Liver (tissue), 10 donors: ENCODE measurements at places on chromosomes 7 and 10. TPM values are rescaled to one million over a fixed set of nuclear protein-coding genes. Genes with fewer than 3 reads are reported as not detected.
A peak's percentile ranks its signal among the peaks of the same experiment; 100 is the strongest.

Gene LEP
- total RNA-seq, result not detected

Gene CCDC172
- total RNA-seq, result not detected

Gene UPK3B
- 0.33 TPM for total RNA-seq

Gene ASB15
- total RNA-seq, result not detected

Gene SFMBT2
- total RNA-seq, result 2.8 TPM

Gene AS3MT
- 38.1 TPM for total RNA-seq

Gene ZNF853
- 3.0 TPM for total RNA-seq

Gene SHTN1
- 3.2 TPM for total RNA-seq

Gene CFTR
- 10.5 TPM for total RNA-seq

Gene GRID1
- 0.17 TPM for total RNA-seq

- H3K36me3 ChIP-seq, result no peaks in the 10 kb centered on the region
- H3K4me3 ChIP-seq, result no peak overlapping the region
- DNase-seq, result no peak
- no peak overlapping the region for H3K27ac ChIP-seq
- no peaks in the 10 kb centered on the region for H3K27me3 ChIP-seq
- no peaks in the 10 kb centered on the region for H3K4me1 ChIP-seq
Observed at GRCh38 chr10:101207026-101207425, 22.2 kb downstream of the LBX1 start.

DNA sequence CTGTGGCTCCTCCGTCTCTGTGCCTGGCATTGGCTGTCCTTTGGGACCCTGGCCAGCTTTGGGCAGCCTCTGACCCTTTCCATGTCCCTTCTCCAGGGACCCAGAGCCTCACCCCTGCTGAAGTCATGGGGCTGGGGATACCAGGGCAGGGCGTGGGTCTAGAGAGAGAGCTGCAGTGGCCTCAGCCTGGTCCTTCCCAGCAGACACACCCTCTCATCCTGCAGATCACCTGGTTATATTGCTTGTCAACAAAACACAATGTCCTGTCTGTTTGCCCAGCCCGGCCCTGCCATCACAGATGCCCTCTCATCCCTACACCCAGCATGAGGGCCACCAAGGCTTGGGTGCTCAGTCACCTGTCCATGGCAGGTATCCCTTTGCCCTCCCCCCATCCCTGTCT is 1.8 kb downstream of the MUC17 start:
- H3K27ac ChIP-seq, result no peak overlapping the region
- H3K27me3 ChIP-seq, result no peaks in the 10 kb centered on the region
- H3K36me3 ChIP-seq, result no peaks in the 10 kb centered on the region
- H3K4me1 ChIP-seq, result no peaks in the 10 kb centered on the region
- no peak overlapping the region for H3K4me3 ChIP-seq

- H3K4me3 ChIP-seq, result no peak overlapping the region
- no peak overlapping the region for H3K27ac ChIP-seq
- H3K4me1 ChIP-seq, result no peaks in the 10 kb centered on the region
- no peak for DNase-seq
- no peaks in the 10 kb centered on the region for H3K36me3 ChIP-seq
Observed at GRCh38 chr10:57786850-57787750, 480.6 kb downstream of the IPMK start.

GRCh38 chr10:62019013-62019684 is 117.7 kb downstream of the ARID5B start:
- peaks cover 22% of the 10 kb centered on the region for H3K4me1 ChIP-seq
- no peak for DNase-seq
- peak overlapping the region; percentile 14 for H3K27ac ChIP-seq
- no peak overlapping the region for H3K4me3 ChIP-seq

DNA sequence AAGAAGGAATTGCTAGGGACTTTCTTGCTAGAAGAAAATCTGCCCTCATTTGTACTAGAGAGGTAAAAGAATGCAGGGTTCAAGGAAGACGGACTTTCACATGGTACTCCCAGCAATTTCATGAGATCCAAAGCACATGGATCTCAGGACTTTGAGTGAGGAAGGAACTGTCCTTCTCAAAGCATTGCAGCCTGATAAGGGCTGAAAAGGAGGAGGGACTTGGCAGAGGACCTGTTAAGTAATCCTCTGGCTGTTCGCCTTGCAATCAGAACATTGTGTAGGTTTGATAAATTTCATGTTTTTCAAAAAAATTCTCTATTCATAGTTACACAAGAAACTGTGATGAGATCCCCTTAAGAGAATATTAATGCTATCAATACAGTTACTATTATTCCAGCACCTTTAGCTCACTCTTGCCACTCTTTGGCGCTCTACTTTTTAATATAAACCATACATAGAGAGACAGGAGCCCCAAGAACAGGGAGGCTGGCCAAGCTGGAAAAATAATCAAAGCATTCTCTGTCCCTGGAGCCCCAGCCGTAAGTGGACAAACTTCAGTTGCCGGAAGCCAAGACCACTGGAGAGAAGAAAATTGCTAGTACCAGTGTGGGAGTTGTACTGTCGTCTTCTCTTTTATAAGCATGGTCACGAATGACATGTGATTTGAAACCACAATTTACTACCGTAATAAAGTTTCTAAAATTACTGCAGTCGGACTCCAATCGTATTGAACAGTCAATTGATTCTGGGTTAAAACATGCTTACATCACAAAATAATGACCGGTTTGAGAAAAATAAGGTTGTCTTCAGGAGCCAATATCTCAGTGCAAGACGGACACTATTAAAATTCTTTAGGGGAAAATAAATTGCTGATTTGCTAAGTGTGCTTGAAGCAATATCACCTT is 424.4 kb downstream of the SDK1 start:
- H3K27me3 ChIP-seq, result no peaks in the 10 kb centered on the region
- H3K27ac ChIP-seq, result no peak overlapping the region
- no peaks in the 10 kb centered on the region for H3K36me3 ChIP-seq
- DNase-seq, result no peak

- peak; percentile 56 for DNase-seq
- H3K27me3 ChIP-seq, result no peaks in the 10 kb centered on the region
- no peaks in the 10 kb centered on the region for H3K4me1 ChIP-seq
- H3K36me3 ChIP-seq, result no peaks in the 10 kb centered on the region
- H3K27ac ChIP-seq, result peak overlapping the region; percentile 51
Observed at GRCh38 chr7:134742688-134743350, 36.6 kb upstream of the CALD1 start.

- H3K36me3 ChIP-seq, result no peaks in the 10 kb centered on the region
- no peak for DNase-seq
- H3K4me1 ChIP-seq, result no peaks in the 10 kb centered on the region
- H3K4me3 ChIP-seq, result no peak overlapping the region
- H3K27ac ChIP-seq, result no peak overlapping the region
Observed at GRCh38 chr7:91864070-91864469, 16.4 kb downstream of the MTERF1 start.

DNA sequence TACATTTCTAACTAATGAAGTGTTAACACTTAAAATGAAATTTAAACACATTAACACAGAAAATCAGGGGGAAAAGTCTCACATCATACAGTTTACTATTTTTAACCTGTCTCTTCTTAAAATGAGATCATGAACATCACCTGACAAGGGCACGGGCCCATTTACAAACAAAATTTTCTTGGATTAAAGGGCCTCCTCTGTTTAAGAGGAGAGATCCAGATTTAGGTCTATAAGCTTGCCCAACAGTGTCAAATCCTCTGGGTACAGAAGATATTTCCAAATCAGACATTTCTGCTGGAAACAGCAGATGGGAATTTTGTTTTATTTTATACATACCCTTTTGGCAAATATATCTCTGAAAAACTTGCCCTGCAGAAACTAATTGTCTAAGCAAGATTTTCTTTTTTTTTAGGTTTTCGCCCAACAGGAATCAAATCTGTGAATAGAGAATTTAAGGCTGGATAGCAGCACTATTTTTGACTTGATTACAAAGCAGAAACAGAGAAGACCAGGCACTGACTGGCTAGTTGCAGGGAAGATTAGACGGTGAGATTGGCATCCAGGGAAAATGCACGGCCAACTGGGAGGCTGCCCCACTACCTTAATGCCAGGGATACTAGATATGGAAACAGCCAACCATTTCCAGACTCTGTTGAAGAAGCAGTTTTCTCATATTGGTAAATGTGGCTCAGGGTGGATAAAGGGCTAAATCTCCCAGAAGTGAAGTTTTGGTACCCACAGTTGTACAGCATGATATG is 173.4 kb downstream of the LRRN3 start:
- no peaks in the 10 kb centered on the region for H3K4me1 ChIP-seq
- no peak for DNase-seq
- no peak overlapping the region for H3K27ac ChIP-seq
- no peaks in the 10 kb centered on the region for H3K36me3 ChIP-seq
- no peak overlapping the region for H3K4me3 ChIP-seq

DNA sequence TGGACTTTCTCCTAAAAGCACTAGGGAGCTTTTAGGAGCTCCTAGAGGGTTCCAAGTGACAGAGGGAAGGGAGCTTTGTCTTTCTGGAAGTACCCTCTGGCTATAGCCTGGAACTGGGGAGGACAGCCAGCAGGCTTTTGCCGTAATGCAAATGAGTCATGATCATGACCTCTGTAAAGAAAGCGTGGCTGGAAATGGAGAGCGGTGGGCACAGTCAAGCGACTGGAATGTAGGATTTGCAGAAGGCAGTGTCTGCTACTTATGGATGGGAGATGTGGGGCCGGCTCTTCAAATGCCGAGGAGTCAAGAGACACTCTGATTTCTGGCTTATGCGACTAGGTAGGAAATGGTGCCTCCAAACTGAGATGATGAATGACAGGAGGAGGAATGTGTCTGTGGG is 34.6 kb upstream of the PLPP4 start:
- no peak overlapping the region for H3K27ac ChIP-seq
- no peaks in the 10 kb centered on the region for H3K4me1 ChIP-seq
- H3K36me3 ChIP-seq, result no peaks in the 10 kb centered on the region
- H3K27me3 ChIP-seq, result peaks cover 9% of the 10 kb centered on the region

- H3K27me3 ChIP-seq, result no peaks in the 10 kb centered on the region
- no peak overlapping the region for H3K4me3 ChIP-seq
- peaks cover 17% of the 10 kb centered on the region for H3K36me3 ChIP-seq
- peaks cover 22% of the 10 kb centered on the region for H3K4me1 ChIP-seq
- H3K27ac ChIP-seq, result no peak overlapping the region
Observed at GRCh38 chr10:63166742-63167258, 33.7 kb downstream of the NRBF2 start.

DNA sequence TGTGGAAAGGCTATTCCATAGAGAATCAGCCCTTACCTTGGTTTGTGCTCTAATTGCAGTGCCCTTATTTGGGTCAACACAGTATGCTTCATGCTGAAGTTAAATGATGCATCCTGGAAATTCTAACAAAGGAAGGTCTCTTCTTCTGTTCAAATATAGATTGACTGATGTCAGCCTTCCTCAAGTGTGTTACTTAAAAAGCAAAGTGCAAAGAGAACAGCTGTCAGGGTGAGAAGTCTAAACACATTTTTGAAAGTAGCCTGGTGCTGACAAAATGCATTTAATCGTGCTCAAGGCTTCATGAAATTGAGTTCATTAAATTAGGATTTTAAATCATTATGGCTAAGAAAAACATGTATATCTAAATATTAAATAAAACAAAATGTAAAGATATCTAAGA is 19.5 kb downstream of the AGR2 start:
- no peak overlapping the region for H3K27ac ChIP-seq
- H3K4me3 ChIP-seq, result no peak overlapping the region
- H3K36me3 ChIP-seq, result no peaks in the 10 kb centered on the region
- no peak for DNase-seq
- no peaks in the 10 kb centered on the region for H3K4me1 ChIP-seq

- H3K27ac ChIP-seq, result no peak overlapping the region
- H3K27me3 ChIP-seq, result no peaks in the 10 kb centered on the region
- no peaks in the 10 kb centered on the region for H3K36me3 ChIP-seq
- no peak overlapping the region for H3K4me3 ChIP-seq
Observed at GRCh38 chr10:90412582-90412981, 445.3 kb downstream of the HTR7 start.

DNA sequence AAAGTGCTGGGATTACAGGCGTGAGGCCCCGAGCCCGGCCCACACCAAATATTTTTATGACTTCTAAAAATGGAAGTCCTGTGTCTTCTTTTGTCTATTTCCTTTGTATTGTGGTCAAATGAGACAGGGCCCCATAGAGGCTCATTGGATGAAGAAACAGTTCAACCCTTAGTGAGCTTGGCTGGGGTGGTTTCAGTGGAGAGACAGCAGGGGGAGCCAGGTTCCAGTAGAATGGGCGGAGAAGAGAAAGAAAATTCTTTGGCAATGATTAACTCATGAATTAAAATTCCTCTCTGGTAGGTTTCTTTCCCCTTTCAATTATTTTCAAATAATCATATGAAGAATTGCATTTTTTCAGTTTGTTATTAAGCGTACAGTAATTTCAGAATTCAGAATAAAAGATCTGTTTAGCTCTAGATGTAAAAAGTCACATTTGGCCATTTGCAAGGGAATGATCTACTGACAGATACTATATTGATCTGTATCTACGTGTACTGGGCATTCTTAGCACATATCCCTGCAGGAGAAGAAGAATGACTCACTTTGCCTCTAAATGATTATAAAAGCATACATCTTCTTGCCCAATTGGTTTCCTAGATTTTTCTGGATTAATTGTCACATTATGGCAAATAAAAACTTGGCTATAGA is 43.2 kb downstream of the PNLIPRP3 start:
- no peaks in the 10 kb centered on the region for H3K4me1 ChIP-seq
- H3K27me3 ChIP-seq, result no peaks in the 10 kb centered on the region
- H3K36me3 ChIP-seq, result no peaks in the 10 kb centered on the region
- H3K4me3 ChIP-seq, result no peak overlapping the region

GRCh38 chr7:95863623-95864022 is 91.3 kb downstream of the DYNC1I1 start:
- H3K36me3 ChIP-seq, result no peaks in the 10 kb centered on the region
- H3K4me3 ChIP-seq, result no peak overlapping the region
- H3K27ac ChIP-seq, result no peak overlapping the region
- H3K27me3 ChIP-seq, result peaks cover 8% of the 10 kb centered on the region

- no peak overlapping the region for H3K27ac ChIP-seq
- no peak overlapping the region for H3K4me3 ChIP-seq
- no peak for DNase-seq
- no peaks in the 10 kb centered on the region for H3K36me3 ChIP-seq
- no peaks in the 10 kb centered on the region for H3K27me3 ChIP-seq
- H3K4me1 ChIP-seq, result no peaks in the 10 kb centered on the region
Observed at GRCh38 chr7:25083201-25083600, 41.9 kb downstream of the CYCS start.

- H3K27ac ChIP-seq, result no peak overlapping the region
- no peak overlapping the region for H3K4me3 ChIP-seq
- H3K36me3 ChIP-seq, result no peaks in the 10 kb centered on the region
- peaks cover 6% of the 10 kb centered on the region for H3K4me1 ChIP-seq
Observed at GRCh38 chr7:25851332-25852210, 300.4 kb upstream of the NFE2L3 start.

DNA sequence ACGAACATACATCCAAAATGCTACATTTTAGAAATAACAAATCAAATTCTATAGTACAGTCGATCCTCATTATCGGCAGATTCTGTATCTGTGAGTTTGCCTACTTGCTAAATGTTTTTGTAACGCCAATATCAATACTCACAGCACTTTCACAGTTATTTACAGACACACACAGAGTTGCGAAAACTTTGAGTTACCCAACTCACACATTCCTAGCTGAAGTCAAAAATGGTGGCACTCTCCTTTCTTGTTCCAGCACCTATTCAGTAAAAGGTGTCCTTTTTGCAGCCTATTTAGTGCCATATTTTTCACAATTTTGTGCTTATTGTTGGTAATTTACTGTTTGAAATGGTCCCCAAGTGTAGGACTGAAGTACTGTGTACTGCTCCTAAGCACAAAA is 161.7 kb downstream of the AKR1D1 start:
- H3K4me1 ChIP-seq, result no peaks in the 10 kb centered on the region
- H3K4me3 ChIP-seq, result peak overlapping the region; percentile 20
- no peak for DNase-seq
- no peaks in the 10 kb centered on the region for H3K27me3 ChIP-seq

GRCh38 chr7:14023342-14023741 is 33.9 kb upstream of the ETV1 start:
- no peaks in the 10 kb centered on the region for H3K36me3 ChIP-seq
- no peaks in the 10 kb centered on the region for H3K4me1 ChIP-seq
- H3K4me3 ChIP-seq, result no peak overlapping the region
- no peaks in the 10 kb centered on the region for H3K27me3 ChIP-seq
- H3K27ac ChIP-seq, result no peak overlapping the region
